ENCODE measurements at places on chromosomes 6 and 20. TPM values are rescaled to one million over a fixed set of nuclear protein-coding genes. Genes with fewer than 3 reads are reported as not detected.
A peak's percentile ranks its signal among the peaks of the same experiment; 100 is the strongest.

DNA sequence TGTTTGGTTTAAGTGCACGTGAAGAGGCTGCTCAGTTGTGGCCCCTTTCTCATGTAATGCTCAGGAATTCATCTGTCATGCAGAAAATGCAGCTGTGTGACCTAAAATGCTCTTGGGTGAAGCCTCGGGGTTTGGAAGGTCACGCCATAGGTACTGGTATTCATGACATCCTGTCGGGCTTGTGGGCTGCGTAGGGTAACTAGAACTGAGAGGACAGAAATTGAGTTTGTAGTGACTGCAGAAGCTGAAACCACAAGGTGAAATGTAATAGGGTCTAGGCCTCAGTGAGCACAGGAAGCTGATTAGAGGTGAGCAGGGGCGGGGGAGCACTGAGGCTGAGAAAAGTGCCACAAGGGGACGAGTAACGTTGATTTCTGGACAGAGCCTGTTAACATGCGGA lies 128.8 kb downstream of the SOBP start:
- DNase-seq, result no peak
- H3K4me1 ChIP-seq, result no peaks in the 10 kb centered on the region
- no peaks in the 10 kb centered on the region for H3K36me3 ChIP-seq
- H3K27me3 ChIP-seq, result peaks cover 8% of the 10 kb centered on the region

GRCh38 chr6:53321701-53322100 lies 27.0 kb downstream of the ELOVL5 start:
- peaks cover 9% of the 10 kb centered on the region for H3K4me1 ChIP-seq
- H3K27ac ChIP-seq, result peak overlapping the region; percentile 49
- H3K4me3 ChIP-seq, result no peak overlapping the region

- DNase-seq, result no peak
- H3K36me3 ChIP-seq, result no peaks in the 10 kb centered on the region
- H3K27me3 ChIP-seq, result no peaks in the 10 kb centered on the region
- H3K4me1 ChIP-seq, result peaks cover 8% of the 10 kb centered on the region
These were observed 47.8 kb upstream of the TOP1 start for GRCh38 chr20:40980828-40981310.

Gene CLPSL2
- not detected for polyA plus RNA-seq

Gene HSPA12B
- polyA plus RNA-seq, result not detected

Data from CD14-positive monocyte (primary cell).